ENCODE measurements at places on chromosomes 7 and 10.

GRCh38 chr10:123402656-123403055 is 248.5 kb downstream of the BUB3 start:
- no peak for DNase-seq

- no peak for DNase-seq
Observed at GRCh38 chr10:89808842-89809241, 107.5 kb downstream of the KIF20B start.

GRCh38 chr7:33714208-33714607 is 191.1 kb upstream of the BMPER start:
- DNase-seq: no peak

DNA sequence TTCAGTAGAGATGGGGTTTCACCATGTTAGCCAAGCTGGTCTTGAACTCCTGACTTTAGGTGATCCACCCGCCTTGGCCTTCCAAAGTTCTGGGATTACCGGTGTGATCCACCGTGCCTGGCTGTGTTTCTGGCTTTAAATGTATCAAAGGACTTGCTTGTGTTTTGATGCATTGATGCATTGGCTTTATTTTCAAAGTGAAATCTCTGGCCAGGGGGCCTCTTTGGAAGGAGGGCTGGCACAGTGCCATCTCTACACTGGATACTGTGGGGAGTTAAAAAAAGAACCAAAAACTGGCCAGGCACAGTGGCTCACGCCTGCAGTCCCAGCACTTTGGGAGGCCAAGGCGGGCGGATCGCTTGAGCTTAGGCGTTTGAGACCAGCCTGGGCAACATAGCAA is 16.0 kb downstream of the MNX1 start:
- no peak for DNase-seq

DNA sequence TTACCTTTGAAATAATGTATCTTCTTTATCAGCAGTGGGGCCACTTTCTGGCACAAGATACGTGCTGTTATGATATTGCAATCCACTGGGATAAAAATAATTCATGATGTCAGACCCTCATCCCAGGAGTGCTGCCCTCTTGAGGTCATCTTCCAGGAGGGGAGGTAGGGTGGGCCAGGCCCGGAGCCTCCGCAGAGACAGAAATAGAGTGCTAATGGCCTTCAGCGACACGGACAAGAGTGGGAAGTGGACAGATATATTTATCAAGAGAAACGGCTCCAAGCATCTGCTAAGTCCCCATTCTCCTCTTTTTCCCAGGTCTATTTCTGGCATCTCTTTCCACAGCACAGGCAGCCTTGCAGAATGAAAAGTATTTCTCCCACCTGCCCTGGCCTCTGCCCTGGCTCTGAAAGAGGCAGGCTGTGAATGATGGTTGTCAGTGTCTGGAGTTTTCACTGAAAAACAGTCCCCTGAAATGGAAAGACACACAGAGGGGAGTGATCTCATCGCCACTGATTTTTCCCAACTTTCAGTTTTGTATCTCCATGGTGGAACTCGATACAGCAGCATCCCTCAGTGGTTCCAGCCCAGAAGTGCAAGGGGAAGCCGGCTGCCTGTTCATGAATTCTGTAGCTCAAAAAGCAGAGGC is 251.7 kb upstream of the MYO3A start:
- DNase-seq: peak; percentile 52

GRCh38 chr10:115945701-115946445 is 327.1 kb downstream of the GFRA1 start:
- no peak for DNase-seq

DNA sequence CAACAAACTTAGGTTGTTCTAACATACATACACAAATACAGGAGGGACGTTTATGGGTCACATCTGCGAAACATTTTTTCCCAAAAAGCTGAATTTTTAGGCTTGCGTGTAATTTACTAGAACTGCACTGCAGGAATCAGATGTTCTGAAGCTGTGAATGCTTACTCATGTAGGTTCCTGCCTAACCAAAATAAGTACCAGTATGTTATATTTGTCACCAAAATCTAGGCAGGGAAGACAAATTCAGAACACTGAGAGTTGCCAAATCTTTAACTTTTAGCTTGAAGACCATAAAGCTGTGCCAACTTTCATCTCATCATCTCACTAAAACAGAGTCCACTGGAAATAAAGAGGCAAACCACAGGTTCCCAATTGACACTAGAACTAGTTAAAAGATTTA is 5.7 kb downstream of the UBE2H start:
- no peak for DNase-seq

DNA sequence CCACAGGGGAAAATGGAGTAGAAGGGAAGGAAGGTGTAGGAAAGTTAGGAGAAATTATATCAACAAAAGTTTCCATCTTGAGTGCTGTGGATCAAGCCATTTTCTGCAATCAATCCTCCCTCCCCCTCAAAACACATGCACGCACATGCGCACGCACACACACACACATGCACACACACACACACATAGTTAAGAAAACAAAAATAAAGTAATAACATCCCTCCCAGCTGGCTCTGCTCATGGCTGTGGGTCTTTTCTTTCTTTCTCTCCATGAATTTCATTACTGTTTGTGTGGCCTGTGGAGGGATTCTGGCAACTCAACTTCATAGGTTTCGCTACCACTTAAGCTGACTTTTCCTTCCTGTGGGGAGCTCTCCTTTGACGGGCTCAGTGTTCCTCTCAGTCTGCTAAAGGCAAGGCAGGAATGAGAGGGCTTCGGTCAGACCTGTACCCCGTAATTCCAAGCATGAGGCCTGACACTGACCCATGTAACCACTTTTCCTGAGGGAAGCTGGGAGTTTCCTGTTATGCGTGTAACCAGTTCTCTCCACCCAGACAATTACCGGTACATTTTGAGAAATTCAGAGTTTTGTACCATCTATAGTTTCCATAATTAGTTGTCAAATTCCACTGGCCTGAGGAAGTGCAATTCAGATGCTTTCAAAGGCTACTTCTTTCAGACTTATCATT is 79.8 kb downstream of the ZNF92 start:
- no peak for DNase-seq

GRCh38 chr7:55246171-55246570 is 119.0 kb upstream of the LANCL2 start:
- DNase-seq: no peak

- no peak for DNase-seq
Observed at GRCh38 chr10:85655411-85655810, 711.2 kb downstream of the GRID1 start.

GRCh38 chr10:44975431-44976331 is 2.9 kb downstream of the DEPP1 start:
- DNase-seq: peak; percentile 69

DNA sequence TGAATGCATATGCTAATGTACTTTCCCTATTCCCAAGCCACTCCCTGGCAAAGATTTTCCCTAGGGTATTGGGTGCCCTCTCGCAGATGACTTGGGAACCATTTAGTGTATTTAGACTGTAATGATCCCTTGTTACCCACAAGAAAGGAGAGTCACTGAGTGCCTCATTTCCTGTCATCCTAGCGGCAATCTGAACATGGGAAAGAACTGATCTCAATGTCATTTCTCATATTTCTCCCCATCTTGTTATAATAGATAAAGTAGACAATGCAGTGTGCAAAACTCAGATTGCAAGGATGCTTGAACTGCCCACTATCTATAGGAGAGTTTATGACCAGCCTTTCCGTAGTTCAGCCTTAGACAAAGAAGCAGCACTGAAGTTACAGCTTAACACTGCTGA is 123.3 kb downstream of the MICU1 start:
- DNase-seq: peak; percentile 53

GRCh38 chr10:71765906-71766716 is 7.2 kb downstream of the VSIR start:
- DNase-seq: no peak

- DNase-seq: no peak
Observed at GRCh38 chr7:1348096-1348822, 111.0 kb downstream of the MICALL2 start.

- no peak for DNase-seq
Observed at GRCh38 chr10:33306701-33307519, 27.6 kb downstream of the NRP1 start.

GRCh38 chr7:98968621-98969020 is 90.3 kb downstream of the TRRAP start:
- no peak for DNase-seq

DNA sequence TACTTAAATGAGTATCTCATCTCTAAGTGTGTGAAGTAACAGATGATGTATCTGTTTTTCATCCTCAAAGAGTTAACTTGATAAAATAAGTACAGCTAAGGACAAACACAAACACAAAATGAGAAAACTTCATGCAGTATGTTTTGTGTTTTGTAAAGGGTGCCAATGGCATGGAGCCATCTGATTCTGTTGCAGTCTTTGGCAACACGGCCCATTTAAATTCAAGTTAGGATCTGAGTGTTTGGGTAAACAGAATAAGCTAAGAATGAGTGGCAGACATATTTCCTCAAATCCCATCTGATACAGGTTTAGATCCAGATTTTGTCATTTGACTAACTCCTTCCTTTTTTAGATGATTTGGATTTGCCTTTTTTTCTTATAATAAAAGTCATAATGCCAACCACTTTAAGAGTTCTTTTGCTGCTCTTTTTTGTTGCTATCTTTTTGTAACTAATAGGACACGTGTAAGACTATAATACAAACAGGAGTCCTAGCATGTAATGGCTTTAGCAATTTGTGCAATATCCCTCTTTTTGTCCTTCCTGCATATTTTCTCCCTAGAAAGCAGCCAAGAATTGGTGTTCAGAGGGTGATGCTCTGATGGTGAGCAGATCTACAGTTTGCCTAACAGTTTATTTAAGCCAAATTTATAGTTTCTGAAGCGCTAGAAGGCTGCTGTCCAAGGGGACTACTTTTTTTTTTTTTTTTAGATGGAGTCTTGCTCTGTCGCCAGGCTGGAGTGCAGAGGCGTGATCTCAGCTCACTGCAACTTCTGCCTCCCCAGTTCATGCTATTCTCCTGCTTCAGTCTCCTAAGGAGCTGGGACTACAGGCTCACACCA is 18.9 kb upstream of the ACTA2 start:
- no peak for DNase-seq

DNA sequence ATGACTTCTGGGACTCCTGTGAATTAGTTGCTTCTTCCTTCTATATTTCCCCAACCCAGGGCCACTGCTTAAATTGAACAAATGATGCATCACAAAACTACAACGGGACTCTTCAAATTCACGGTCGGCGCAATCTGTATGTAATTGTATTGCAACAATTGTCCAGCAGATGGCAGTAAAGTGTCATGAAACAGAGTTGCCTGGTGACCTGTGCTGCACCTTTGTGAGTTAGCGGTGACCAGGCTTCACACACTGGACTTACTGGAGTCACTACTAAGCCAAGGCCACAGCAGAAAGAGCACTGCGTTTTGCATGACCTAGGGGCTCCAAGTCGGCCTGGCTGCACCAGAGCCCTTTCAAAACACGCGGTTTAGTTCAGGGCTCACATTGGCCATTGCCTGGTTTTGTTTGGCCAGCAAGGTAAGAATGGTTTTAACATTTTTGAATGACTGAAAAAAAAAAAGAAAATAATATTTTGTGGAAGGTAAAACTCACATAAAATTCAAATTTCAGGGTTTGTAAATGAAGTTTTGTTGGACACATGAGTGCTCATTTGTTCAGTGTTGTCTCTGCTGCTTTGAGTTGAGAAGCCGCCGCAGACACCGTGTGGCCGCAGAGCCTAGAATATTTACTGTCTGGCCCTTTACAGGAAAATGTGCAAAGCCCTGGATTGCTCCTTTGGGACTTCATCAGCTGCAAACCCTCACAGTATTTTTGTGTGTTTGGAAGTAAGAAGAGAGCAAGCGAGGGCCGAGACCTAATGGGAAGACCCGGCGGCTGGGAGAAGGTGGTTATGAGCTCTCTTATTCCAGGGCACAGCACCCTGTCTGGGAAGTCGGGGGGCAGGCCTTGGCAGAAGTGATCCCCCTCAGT is 23.2 kb upstream of the ZNF32 start:
- peak; percentile 43 for DNase-seq

- no peak for DNase-seq
Observed at GRCh38 chr7:122438492-122438891, 133.9 kb upstream of the FEZF1 start.

- DNase-seq: no peak
Observed at GRCh38 chr7:37287131-37287855, 161.4 kb downstream of the ELMO1 start.

DNA sequence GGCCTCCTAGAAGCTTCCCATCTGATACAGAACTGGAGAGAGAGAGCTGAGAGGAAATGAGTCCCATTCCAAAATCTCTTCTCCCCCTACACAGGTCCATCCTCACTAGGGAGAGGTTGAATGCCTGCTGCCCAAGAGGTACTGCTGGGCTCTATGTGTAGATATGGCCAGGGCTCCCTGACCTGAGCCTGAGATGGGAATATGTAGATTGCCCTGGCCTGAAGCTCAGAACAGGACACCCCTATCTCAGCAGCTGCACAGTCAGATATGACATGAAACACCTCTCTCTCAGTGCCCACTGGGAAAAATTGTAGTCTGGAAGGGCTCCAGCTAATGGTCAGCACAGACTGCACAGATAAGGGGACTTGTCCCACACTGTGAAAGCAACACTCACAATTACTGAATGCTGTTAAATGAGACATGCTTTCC is 3.1 kb upstream of the IFIT1B start:
- no peak for DNase-seq

DNA sequence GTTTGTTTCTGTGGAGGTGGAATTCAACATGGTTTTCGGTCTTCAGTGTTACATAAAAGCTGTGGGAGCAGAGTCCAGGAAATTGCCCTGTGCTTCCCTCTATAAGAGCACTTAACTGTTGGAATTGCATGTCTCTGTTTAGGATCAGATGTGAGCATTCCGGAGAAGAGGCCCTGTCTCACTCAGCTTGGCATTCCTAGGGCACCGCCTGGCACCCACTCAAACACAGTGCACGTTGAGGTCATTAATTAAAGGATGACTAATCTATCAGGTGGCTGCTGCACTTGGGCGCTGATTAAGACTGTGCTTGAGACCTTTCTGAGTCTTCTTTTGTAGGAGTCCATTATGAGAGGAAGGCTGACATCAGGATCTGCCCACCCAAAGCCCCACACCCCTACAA is 82.8 kb upstream of the VIPR2 start:
- no peak for DNase-seq

GRCh38 chr7:15399441-15399840 is 162.4 kb downstream of the AGMO start:
- no peak for DNase-seq

- no peak for DNase-seq
Observed at GRCh38 chr7:116171094-116171493, 39.2 kb upstream of the TES start.

DNA sequence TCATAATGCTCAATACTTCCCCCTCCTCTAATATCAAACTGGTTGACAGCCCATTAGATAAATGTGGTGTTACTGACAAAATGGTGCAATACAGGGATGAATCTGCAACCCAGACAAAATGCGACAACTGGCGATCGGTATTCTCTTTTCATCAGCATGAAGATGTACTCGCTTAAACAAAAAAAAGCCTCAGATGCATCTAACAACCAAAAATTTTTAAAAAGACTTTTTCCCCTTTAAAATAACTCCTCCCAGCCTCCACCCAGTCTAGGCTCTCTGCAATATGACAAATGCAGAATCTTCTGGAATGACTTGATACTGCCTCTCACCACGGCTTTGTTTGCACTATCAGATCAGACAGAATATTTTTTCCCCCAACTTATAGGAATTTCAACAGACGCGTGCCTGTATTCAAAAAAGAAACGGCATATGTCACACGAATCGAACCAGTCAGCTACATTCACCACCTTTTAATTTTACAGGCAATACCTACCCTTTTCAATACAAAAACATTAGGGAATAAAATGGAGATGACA is 1.2 kb downstream of the YWHAG start:
- DNase-seq: no peak
